Vagina (tissue), 2 donors: ENCODE measurements at places on chromosomes 12 and 14. TPM values are rescaled to one million over a fixed set of nuclear protein-coding genes. Genes with fewer than 3 reads are reported as not detected.

The SDR9C7 gene
- 11.0 TPM for total RNA-seq

DNA sequence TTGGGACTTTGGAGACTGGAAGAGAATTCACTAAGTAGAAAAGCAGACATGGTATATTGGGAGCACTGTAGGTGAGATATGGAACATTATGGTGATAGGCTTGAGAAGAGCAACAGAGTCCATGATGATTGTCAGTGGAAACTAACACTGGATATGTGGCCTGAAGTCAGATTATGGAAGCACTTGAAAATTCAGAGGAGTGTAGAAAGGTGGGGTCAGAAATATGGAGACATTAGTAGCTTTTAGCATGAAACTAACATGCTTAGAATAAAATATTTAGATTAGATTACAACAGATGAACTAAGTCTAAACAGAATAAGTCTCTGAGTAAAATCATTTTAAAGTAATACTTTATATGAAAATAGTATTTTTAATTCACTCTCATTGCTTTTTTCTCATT lies 499.1 kb downstream of the TMEM117 start:
- no peak for DNase-seq

The PRIMA1 gene
- 6.1 TPM for total RNA-seq

- no peak for DNase-seq
Measured at GRCh38 chr12:69685810-69686209, 13.3 kb downstream of the BEST3 start.

GRCh38 chr14:39138440-39138839 lies 24.3 kb downstream of the GEMIN2 start:
- no peak for DNase-seq

The KRT82 gene
- not detected for total RNA-seq

The SYNE3 gene
- total RNA-seq: 27.0 TPM

- no peak for DNase-seq
Measured at GRCh38 chr14:25988536-25988935, 609.3 kb downstream of the NOVA1 start.

The CLEC4D gene
- not detected for total RNA-seq

The AVPR1A gene
- total RNA-seq: 9.8 TPM
